Karpas-422 (cell line): ENCODE measurements at places on chromosomes 7 and 10. TPM values are rescaled to one million over a fixed set of nuclear protein-coding genes. Genes with fewer than 3 reads are reported as not detected.

DNA sequence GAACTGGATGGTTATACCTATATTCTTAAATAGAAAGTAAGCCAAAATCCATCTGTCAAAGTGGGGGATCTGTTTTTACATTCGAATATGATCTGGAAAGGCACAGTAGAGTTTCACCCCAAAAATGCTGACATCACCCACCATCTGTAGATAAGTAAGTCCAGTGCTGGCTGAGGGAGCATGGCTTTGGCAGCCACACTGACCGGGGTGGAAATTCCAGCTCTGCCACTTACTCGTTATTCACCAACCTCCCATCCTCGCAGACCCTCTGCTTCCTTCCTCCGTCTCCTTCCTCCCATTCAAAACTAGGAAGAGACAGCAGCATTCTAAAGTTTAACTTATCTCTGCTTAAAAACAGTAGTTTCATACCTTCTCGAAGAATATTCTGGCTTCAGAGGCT lies 84.9 kb upstream of the GATA3 start:
- H3K36me3 ChIP-seq = no peaks in the 10 kb centered on the region
- no peak overlapping the region for H3K4me3 ChIP-seq
- no peak for DNase-seq
- H3K4me1 ChIP-seq = peaks cover 6% of the 10 kb centered on the region; the same call in 1 of the 2 replicates
- no peaks in the 10 kb centered on the region for H3K27me3 ChIP-seq
- no peak overlapping the region for H3K27ac ChIP-seq

GRCh38 chr10:75431180-75432111 lies at the start of gene LRMDA:
Gene LRMDA, plus strand, starts transcription at chr10:75431624.
- no peak within 1 kb of the TSS for H3K4me3 ChIP-seq
- H3K27me3 ChIP-seq = no peaks in the 10 kb centered on the region
- DNase-seq = no peak
- H3K36me3 ChIP-seq = no peaks in the 10 kb centered on the region

The TMEM213 gene
- total RNA-seq = not detected in 2 replicates

The NPSR1 gene
- not detected in 2 replicates for total RNA-seq

GRCh38 chr10:81862596-81862995 lies 12.4 kb upstream of the NRG3 start:
- no peak overlapping the region for H3K27ac ChIP-seq
- DNase-seq = no peak
- H3K4me1 ChIP-seq = no peaks in the 10 kb centered on the region
- no peak overlapping the region for H3K4me3 ChIP-seq
- no peaks in the 10 kb centered on the region for H3K27me3 ChIP-seq

GRCh38 chr7:33639552-33640197 lies 265.7 kb upstream of the BMPER start:
- H3K27ac ChIP-seq = no peak overlapping the region
- H3K4me1 ChIP-seq = no peaks in the 10 kb centered on the region
- H3K36me3 ChIP-seq = no peaks in the 10 kb centered on the region
- H3K27me3 ChIP-seq = no peaks in the 10 kb centered on the region
- no peak for DNase-seq

The ITPRID1 gene
- total RNA-seq = not detected in 2 replicates

The MYH16 gene
- not detected in 2 replicates for total RNA-seq

DNA sequence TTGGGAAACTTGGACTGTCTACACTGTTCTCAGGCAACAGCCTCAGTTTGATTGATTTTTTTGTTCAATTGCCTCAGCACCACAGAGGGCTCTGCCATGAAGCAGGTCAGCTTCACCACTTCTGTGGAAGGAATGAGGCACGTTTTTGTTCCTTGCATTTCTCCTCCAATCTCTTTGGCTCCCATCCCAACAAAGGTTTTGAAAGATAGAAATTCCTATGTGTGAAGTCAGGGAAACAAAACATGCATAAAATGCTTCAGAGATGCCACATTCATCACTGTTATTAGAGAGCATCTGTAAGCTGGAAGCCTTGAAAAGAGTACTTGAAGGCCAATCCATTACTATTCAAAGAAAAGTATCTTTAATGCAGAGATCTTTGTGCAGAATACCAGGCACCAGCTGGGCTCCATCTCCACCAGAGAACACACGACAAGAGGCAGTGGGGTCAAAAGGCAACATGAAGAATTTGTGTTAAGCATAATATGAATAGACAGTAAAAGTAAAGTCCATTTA lies 249.1 kb upstream of the LYZL1 start:
- no peaks in the 10 kb centered on the region for H3K36me3 ChIP-seq
- H3K27me3 ChIP-seq = no peaks in the 10 kb centered on the region
- H3K4me1 ChIP-seq = no peaks in the 10 kb centered on the region
- no peak overlapping the region for H3K4me3 ChIP-seq
- no peak overlapping the region for H3K27ac ChIP-seq

- H3K4me1 ChIP-seq = no peaks in the 10 kb centered on the region
- no peak for DNase-seq
- H3K27me3 ChIP-seq = no peaks in the 10 kb centered on the region
- H3K36me3 ChIP-seq = no peaks in the 10 kb centered on the region
- no peak overlapping the region for H3K27ac ChIP-seq
Measured at GRCh38 chr7:31456646-31457368, 57.1 kb upstream of the ITPRID1 start.

The SVOPL gene
- total RNA-seq = not detected in 2 replicates

The ACBD7 gene
- total RNA-seq = 0.63 and 1.3 TPM in 2 replicates

- H3K36me3 ChIP-seq = no peaks in the 10 kb centered on the region
- H3K27ac ChIP-seq = no peak overlapping the region
- H3K4me3 ChIP-seq = no peak overlapping the region
- H3K27me3 ChIP-seq = no peaks in the 10 kb centered on the region
- DNase-seq = no peak
Measured at GRCh38 chr7:74304550-74304949, 15.3 kb downstream of the CLIP2 start.

- H3K4me1 ChIP-seq = no peaks in the 10 kb centered on the region
- no peak overlapping the region for H3K27ac ChIP-seq
- no peaks in the 10 kb centered on the region for H3K36me3 ChIP-seq
- H3K27me3 ChIP-seq = no peaks in the 10 kb centered on the region
- DNase-seq = no peak
- no peak overlapping the region for H3K4me3 ChIP-seq
Measured at GRCh38 chr7:98346515-98347069, 54.3 kb downstream of the BAIAP2L1 start.

- DNase-seq = no peak
- H3K4me1 ChIP-seq = no peaks in the 10 kb centered on the region
- H3K27me3 ChIP-seq = no peaks in the 10 kb centered on the region
- H3K4me3 ChIP-seq = no peak overlapping the region
- H3K36me3 ChIP-seq = no peaks in the 10 kb centered on the region
Measured at GRCh38 chr7:80916770-80917741, 1.8 kb downstream of the SEMA3C start.

The STAG3 gene
- 8.1 and 22.1 TPM in 2 replicates for total RNA-seq

DNA sequence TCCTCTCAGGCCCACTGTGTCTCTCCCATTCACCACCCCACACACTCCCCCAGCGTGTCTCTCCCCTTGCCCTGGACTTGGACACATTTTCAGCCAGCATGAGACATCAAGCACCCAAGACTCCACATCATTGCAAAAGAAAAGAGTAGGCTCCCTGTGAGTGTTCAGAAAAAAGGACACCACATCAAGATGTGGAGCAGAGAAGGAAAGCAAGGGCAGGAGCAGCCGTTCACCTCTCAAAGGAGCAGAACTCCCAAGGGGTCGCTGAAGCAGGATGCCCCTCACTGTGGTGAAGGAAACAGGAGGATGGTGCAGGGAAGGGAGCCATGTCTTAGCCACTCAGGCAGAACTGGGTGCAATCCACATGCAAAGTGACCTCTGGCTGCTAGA lies 89.9 kb upstream of the MACROH2A2 start:
- no peak for DNase-seq
- no peaks in the 10 kb centered on the region for H3K36me3 ChIP-seq
- peaks cover 22% of the 10 kb centered on the region for H3K4me1 ChIP-seq

The LGI1 gene
- total RNA-seq = not detected in 2 replicates
